ENCODE measurements at places on chromosomes 5 and 9. TPM values are rescaled to one million over a fixed set of nuclear protein-coding genes. Genes with fewer than 3 reads are reported as not detected.

ENTPD2 gene
- total RNA-seq: not detected

SHC3 gene
- total RNA-seq: 7.3 TPM

LCP2 gene
- 5.7 TPM for total RNA-seq

OR1L1 gene
- not detected for total RNA-seq

C8G gene
- total RNA-seq: not detected

CDX1 gene
- total RNA-seq: not detected

Measured in glomerular endothelial cell (primary cell).